ENCODE measurements at places on chromosomes 6 and 20. TPM values are rescaled to one million over a fixed set of nuclear protein-coding genes. Genes with fewer than 3 reads are reported as not detected.

Gene C6orf58
- total RNA-seq = 0.24 TPM

Gene RIMS4
- 1.9 TPM for total RNA-seq

Gene CGAS
- 7.5 TPM for total RNA-seq

Gene RFX6
- not detected for total RNA-seq

Gene RAB44
- 0.02 TPM for total RNA-seq

Gene SASH1
- total RNA-seq = 4.1 TPM

Gene SMLR1
- not detected for total RNA-seq

Gene OR12D3
- not detected for total RNA-seq

Gene PRR3
- total RNA-seq = 15.0 TPM

Gene DLL1
- total RNA-seq = 0.19 TPM

Gene TSBP1
- not detected for total RNA-seq

Measured in A549 treated with DMSO at 1 μM for 4 hours (cell line).